ENCODE measurements at places on chromosomes 3 and 15.

- DNase-seq, result no peak
Observed at GRCh38 chr3:75294124-75294523, 370.0 kb upstream of the FRG2C start.

GRCh38 chr15:31078471-31078870 is 23.1 kb downstream of the TRPM1 start:
- DNase-seq, result no peak

- no peak for DNase-seq
Observed at GRCh38 chr3:542021-542420, 345.5 kb downstream of the CHL1 start.

GRCh38 chr3:53801319-53801718 is 44.9 kb downstream of the CHDH start:
- DNase-seq, result no peak

DNA sequence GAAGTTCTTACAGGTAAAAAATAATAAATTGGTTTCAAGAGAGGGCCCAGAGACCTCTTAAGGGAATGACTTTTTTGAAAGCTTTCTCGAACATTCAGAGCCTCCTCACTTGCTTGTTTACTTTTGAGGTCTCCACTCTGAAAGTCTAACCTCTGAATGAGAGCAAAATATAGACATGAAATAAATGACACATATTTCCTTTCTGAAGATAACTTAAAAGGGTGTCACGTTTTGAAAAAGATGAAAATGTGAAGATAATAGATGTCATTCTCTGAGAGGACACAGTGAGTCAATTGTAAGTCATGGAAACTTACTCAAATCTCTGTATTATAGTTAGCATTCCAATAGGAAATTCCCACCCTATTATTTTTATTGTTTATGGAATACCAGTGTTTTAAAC is 44.6 kb downstream of the HACD2 start:
- no peak for DNase-seq

DNA sequence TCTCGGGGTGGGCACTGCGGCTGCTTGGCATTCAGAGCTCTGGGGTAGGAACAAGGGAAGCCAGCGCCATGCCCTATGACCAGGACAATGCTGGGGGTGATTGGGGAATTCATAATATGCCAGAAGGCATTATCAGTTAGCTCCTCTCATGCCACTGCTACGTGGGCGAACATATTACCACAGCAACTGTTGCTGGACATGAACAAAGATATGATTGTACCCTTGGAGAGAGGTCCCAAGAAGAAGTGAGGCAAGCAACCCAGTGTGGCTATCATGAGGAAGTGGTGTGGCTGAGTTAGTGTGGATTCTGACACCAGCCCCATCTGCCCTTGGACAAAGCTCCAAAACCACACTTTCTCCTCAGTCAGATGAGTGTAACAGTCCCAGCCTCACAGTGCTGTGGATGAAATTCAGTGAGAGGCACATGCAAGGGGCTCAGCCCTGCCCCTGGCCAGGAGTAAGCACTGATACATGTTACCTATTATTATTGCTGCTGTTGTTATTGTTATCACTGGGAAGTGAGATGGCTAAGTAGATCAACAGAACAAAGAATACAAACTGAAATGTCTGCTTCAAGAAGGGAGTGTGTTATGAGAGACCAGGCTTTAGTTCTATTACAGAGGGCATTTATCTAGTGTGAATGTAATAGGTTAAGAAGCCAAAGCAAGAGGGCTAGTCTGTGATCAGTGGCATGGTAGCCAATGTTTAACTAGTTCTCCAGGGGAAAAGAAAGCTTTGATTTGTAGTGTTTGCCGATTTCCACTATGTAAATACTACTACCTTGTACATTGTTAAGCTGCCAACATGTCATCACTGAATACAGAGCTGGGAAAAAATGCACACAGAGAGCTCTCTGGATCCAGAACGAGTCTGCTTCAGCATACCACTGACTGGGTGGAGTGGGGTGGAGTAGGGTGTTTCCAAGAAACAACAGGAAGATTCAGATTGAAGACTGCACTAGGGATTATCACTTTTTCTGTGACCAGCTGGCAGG is 222.3 kb upstream of the EIF1B start:
- DNase-seq, result no peak

DNA sequence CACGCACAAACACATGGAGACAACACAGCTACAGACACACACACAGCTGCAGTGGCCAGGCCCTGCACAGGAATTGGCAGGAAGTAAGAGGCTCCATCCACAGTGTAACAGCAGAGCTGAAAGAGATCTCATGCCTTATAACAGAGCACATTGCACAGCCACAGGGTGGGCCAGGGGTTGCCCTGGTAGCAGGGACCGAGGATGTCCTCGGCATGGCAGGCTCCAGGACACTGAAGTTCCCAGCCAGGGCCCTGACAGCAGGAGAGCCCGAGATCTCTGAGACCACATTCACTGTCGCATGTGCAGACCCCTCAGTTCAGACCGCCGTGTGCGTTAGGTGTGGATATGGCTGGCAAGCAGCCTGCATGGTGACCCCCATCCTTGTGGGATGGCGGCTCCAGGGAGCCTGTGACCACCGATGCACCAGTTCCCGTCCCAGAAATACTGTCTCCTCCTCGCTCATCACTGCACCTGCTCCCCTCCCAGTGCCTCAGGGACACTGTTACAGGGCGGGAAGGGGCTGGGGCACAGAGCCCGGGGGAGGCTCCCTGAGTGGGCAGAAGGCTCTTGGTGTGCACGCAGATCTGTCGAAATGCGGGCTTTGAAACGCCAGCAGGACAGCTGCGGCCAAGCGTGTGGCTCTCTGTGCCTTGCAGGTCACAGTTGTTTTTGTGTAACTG is 1.5 kb upstream of the OCA2 start:
- no peak for DNase-seq

DNA sequence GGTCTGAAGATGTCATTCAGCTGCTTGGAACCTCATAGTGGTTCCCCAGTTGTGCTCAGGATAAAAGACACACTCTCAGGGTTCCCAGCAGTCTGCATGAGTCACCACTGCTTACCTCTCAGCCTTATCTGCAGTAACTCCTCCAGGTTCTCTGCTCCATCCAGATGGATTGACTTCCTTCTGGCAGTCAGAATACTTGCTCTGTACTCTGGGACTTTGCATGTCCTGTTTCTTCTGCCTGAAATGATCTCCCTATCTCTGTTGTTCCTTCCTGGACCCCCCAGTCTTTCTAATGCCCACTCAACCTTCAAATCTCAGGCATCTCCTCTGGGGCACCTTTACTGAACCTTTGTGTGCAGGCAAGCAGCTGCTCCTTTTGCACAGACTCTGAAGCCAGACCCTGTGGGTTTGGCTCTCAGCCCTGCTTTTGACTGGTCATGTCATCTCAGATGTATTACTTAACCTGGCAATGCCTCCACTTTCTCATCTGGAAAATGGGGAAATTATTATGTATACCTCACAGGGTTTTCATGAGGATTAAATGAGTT is 38.4 kb downstream of the ITPR1 start:
- DNase-seq, result no peak

DNA sequence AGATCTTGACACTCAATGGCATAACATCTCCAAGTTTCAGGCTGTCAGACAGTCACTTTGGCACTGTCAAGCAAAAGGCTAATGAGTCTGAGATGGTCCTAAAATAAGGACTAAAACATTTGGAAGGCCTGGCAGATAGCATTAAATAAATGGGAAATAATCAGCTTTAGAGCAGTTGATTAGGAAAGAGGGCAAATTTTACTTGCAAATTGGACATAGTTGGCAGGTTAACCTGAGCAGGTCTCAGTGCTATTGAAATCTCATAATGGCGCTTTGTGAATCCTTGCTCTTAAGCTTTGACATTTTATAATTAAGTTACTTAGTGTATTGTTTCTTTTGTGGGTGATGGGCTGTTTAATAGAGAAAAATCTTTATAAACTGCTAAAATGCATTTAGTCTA is 1003.1 kb upstream of the GBE1 start:
- no peak for DNase-seq

DNA sequence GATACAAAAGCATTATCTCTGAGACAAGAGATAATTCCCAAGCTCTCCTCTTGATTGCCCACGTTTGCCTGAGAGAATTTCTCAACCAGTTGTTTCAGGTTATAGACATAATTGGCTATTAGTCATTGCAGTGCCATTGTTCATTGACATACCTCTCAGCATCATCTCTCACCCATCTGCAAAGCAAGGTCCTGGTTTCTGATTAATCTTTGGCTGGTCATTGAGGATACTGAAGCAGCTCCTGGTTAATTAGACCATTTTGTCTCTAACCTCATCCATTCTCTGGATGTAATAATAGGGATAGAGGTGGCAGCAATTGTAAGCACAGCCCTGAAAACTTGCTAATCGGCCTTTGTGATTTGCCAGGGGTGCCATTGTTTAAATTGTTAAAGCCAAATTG is 104.2 kb downstream of the CNTN6 start:
- no peak for DNase-seq

DNA sequence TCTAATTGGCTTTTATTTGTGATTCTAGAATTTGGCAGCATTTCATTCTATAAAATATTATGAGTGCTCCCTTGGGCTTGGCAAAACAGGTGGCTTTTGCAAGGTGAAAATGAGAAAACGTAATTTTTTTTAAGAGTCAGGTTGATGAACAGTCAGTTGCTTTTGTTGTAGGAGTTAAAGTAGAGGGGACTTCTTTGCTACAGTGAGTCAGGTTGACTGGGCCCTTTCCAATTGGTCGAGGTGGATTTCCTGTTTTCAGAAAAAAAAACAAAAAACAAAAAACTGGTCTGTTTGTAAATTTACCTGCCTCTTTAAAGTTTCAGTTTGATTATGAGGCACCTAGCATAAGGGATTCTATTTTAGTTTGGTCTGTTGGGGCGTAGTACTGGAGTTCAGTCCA is 1469.4 kb upstream of the GBE1 start:
- no peak for DNase-seq

DNA sequence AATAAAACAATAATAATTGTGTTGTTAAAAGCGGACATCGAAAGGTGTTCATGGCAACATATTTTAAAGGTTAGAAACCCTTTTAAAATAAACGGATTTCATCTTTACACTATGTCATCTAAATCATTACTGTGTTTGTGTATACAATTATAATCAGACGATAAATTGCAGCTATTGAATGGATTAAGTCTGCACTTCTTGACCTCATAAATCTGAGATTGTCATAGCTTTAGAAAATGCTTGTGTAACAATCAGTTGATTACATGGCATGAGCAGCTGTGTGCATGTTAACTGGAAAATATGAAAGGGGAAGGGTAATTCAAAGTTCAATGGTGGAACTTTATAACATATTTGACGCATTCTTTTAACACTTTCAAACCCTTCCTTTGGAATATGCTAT is 152.4 kb upstream of the MDFIC2 start:
- DNase-seq, result no peak

DNA sequence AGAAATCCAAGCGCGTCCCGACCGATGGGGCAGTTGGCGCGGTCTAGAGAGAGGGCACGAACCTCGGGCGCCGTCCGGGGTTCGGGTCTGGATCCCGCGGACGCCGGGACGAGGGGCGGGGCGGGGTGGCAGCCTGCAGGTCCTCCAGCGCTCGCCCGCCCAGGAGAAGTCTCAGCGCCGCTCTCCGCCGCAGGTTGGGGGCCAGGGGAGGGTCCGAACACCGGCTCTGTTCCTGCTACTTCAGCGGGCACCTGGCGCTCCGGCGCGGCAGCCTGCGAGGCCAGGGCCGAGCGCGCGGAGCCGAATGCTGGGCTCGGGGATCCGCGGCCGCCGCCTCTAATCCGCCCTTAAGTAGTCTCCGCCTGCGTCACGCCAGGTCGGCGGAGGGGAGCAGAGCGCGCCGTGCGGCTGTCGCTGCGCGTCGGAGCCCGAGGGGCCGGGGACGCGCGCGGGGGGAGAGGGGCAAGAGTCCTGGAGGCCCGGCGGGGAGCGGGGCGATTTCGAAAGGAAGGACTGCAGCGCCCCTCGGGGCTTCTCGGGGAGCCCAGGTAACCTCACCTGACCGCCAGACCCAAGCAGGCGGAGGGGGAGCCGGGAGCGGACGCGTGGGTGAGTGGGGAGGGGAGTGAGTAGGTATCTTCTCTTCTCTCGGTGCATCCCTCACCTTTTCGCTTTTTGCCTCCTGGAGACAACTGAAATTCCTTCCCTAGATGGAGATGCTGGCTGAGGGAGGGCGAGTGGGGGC is at the start of gene GJD2:
TSS of gene GJD2 (minus strand) at position 325 of the 745 bp plus-strand sequence. CDS start 510 bp downstream, outside the sequence.
- DNase-seq, result no peak

All from Jurkat, Clone E6-1 (cell line).